ENCODE measurements at places on chromosomes 3 and 15.

GRCh38 chr3:33167716-33168336 lies 50.8 kb downstream of the SUSD5 start:
- no peak for DNase-seq

DNA sequence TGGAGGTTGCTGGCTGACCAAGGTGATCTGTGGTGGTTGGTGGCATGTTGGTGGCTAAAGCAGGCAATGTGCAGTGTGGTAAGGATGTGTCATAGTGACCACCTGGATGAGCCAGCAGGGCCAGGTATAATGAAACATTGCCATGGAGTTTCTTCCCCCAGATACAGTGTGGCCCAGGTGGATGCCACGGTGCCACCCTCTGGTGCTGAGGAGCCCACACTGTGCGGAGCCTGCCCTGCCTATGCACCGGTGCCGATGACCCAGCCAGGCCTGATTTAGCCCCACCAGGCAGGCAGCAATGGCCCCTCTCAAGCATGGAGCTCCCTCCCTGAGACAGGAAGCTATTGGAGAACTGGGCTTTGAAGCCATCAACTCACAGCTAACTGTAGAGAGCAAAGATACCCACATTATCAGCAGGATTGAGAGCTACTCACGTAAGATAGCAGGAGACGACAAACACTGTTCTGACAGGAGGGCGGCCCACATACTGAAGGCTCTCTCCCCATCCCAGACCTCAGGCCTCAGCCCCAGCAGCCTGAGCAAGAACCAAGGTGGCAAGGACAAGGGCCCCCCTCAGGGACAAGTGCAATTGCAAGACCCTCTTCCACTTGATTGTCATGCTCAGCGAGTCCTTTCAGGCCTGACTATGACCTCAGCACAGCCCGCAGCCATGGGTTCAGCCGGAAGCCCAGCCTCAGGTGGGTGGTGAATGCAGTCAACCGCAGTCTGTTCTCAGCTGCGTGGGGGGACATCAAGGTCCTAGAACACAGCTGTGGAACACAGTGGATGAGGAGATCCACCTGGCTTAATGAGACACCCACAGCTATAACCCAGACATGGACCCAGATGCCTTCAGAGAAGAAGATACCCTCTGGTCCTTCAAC lies 82.8 kb upstream of the CDV3 start:
- no peak for DNase-seq

DNA sequence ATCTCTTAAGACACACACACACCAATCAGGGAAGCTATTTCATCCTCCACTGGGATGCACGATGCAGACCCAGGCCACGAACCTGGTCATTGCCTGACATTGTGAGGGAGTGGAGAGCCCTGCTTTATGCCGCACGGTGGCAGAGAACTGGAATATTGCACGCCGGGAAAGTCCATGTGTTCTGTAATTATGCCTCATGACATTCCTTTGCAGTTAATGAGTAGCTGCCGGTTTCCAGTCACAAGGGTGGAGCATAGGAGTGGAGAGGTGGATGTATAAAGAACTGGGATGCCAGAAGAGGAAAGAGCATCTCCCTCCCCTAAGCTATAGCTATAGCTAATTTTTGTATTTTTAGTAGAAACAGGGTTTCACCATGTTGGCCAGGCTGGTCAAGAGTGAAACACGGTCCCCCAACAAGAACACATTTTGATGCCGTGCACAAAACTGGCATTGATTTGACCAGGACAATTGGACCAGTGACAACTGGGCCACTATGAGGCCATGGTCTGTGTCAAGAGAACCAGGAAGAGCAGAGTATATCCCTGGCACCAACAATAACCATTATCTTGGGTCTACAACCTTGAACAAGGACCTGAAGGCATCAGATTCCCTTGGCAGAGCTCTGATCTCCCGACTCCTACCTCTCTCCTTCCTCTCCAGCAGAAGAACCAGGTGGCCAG lies 51.4 kb downstream of the SH3BP5 start:
- DNase-seq: no peak

- no peak for DNase-seq
These were observed 235.6 kb downstream of the EDEM1 start for GRCh38 chr3:5423076-5423475.

GRCh38 chr15:90959028-90959595 lies 4.4 kb downstream of the RCCD1 start:
- no peak for DNase-seq

- no peak for DNase-seq
These were observed 414.8 kb downstream of the LPP start for GRCh38 chr3:188568736-188569135.

GRCh38 chr15:27292641-27293040 lies 321.7 kb downstream of the GABRG3 start:
- no peak for DNase-seq

- DNase-seq: no peak
These were observed 38.7 kb downstream of the ROBO1 start for GRCh38 chr3:79729096-79729495.

DNA sequence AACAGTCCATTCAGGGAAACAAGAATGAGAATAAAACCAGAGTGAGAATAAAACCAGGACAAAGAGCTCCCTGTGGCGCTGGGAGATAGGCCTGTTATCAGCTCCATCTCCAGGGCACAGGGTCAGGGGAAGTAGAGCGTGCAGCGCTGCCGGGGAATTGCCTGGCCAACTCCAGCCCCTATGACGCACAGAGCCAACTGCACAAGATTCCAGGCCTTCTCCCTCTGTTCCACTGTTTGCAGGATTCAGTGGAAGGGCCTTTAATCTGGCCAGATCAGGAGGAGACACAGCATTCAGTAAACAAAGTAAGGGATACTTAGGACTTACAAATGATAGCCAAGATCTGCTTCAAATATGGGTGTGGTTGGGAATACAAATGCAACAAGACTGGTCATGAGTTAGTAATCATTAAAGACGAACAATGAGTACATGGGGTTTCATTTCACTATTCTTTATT lies 49.4 kb downstream of the ITGB5 start:
- DNase-seq: peak; percentile 77

- DNase-seq: peak; percentile 91
These were observed 14.8 kb upstream of the LDHAL6B start for GRCh38 chr15:59191855-59192237.

GRCh38 chr15:72421484-72421883 lies 23.4 kb downstream of the TMEM202 start:
- no peak for DNase-seq

- no peak for DNase-seq
These were observed 24.7 kb downstream of the PARP15 start for GRCh38 chr3:122602011-122602710.

DNA sequence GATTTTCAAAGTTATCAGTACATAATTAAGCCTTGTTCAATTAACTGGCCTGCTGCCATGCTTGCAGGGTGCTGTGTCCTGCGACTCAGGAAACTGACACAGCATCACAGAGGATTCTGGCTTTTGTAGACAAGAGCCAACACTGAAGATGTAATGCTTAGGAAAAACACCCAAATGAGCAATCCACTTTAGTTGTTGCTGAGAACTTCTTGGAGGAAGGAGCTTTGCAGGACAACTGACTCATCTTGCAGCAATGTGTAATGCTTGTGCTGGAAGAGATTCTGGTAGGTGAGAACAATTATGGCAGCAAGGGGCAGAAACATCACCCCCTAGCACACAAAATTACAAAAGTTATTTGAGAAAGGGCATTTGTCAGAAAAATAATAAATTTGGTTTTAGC lies 67.6 kb downstream of the NLGN1 start:
- DNase-seq: peak; percentile 57

DNA sequence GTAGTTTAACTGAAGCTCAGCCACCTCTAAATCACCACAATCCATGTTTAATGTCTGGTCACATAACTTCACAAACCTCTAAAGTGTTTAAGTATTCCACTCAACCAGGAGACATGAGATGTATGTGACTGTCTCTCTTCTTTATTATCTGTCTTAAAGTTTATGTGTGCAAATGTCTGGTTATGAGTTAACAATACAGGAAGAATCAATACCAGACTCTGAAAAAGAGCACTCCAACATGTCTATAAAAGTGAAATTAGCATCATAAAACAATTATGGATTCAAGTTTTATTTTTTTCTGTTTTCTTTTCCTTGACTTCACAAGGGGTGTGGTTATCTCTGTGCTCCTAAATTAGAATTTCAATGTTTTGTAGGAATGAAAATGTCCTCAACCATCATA lies 44.8 kb upstream of the AGBL1 start:
- no peak for DNase-seq

DNA sequence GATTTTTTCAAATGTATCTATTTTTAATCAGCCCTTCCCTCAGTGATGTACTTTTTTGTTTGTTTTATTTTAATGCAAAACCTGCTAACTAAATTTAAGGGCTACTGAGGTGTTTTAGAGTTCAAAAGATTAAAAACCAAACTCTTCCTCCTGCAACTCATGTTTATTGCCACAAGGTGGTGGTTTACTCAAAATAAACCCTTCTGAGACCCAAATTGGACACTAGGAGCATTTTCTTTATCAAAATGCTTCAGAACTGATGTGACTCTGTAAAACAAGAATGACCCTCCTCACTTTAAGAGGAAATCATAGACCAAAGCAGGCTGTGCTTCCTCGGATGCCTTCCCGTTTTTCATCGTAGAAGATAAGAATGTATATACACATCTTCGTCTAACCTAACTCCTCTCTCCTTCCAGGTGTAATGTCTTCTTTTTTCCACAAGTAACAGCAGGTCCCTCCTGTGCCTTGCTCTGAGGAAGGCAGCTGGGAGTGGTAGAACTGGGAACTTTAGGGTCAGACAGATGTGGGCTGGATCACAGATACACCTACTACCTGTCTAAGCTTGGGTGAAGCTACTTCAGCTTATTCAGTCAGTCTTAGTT lies 2.9 kb upstream of the NME9 start:
- peak; percentile 35 for DNase-seq

- no peak for DNase-seq
These were observed 434.7 kb upstream of the ARRDC4 start for GRCh38 chr15:97525809-97526208.

DNA sequence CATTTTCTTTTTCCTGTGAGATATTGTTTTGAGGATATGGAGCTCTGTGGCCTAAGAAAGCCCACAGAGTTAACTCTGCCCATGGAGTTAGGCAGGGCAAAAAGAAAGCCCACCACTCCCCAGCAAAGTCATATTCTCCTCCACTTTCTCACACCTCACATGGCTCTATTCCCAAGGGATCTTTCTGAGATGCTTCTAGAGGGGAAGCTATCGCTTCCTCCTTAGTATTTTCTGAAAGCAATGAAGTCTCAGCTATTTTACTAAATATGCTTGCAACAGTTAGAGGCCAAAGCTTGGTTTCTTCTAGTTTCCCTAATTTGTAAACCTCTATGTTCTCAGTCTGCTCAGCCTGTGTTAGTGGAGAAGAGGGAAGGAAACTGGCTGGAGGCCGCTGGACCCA lies 80.3 kb upstream of the EOMES start:
- no peak for DNase-seq

- DNase-seq: no peak
These were observed 235.7 kb upstream of the KCNMB2 start for GRCh38 chr3:178300441-178300959.

GRCh38 chr3:86037916-86038315 lies 953.0 kb downstream of the VGLL3 start:
- no peak for DNase-seq

DNA sequence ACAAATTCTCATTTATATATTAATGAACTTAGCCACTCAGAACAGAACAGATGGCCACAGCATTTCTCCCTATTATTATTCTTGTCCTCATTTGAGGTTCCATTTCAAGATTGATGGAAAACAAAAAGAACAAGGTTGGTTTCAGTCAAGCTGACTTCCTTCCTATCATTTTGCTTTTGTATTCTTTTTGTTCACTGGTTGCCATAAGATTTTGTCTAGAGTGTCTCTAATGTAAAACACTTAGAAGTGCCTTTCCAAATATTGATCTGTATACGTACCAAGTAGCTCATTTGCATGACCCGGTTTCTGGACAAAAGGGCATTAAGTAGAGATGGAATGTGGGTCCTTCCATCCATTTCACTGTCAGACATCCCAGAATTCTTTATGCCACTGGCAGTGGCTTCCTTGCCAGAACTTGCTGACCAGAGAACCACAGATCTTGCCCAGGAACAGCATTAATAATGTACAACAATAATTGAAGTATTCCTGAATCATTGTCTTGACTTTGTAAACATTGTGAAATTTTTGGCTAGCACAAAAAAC lies 63.8 kb downstream of the PEX5L start:
- DNase-seq: no peak

DNA sequence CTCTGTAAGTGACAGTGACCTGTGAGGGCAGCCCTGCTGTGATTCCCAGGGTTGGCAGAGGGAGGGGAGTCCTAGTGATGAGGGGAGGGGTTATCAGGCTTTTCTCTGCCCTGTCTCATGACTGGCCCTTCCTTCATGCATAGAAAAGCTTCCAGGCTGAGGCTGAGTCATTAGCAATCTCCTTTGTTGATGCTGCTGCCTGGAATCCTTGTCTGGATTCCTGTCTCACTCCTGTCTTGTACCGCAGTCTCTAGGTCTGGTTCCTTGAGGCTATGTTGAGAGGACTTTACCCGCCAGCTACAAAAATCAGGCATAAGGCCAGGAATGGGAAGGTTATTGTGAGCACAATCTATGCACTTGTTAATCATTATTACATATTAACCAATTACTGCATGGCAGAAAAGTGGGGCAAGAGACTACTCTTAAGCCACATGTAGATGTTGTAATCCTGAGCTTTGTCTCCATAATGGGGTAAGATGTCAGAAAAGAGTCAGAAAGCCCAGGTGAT lies 7.2 kb downstream of the KLHL6 start:
- DNase-seq: peak; percentile 89

DNA sequence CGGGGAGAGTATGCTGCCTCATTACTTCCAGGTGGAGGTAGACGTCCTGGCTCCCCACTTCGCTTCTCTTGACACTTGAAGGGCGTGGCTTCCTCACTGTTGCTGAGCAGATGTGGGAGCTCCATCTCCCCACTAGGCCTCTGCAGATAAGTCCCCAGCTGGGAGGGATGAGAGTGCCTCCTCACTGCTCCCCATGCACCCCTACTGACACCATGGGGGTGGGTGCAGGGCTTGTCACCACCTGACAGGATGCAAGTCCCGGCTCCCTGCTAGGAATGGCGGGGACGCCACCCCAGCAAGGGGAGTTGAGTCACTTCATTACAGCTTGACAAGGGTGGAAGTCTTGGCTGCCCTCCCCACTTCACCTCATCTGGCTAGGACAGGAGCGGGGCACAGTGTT lies 36.8 kb upstream of the ATG7 start:
- DNase-seq: peak; percentile 67

- DNase-seq: no peak
These were observed 52.9 kb downstream of the BSN start for GRCh38 chr3:49607105-49607591.

GRCh38 chr3:165462636-165463334 lies 266.6 kb upstream of the SLITRK3 start:
- DNase-seq: no peak

DNA sequence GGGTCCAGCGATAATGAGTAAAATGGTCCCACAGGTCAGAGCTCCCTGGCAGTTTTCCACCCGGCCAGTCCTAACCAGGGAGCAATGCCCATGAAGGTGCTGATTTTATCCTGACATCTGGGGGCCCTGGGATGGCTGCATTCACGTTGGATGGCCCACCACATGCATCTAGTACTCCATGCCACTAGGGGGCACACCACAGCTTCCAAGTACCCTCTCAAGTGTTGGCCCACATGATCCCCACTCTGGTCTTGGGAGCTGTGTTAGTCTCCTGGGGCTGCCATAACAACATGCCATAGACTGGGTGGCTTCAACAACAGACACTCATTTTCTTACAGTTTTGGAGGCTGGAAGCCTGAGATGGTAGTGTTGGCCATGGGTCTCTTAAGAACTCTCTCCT lies 225.5 kb downstream of the SLCO3A1 start:
- DNase-seq: no peak
